Activated naive CD4-positive, alpha-beta T cell (primary cell): ENCODE measurements at places on chromosomes 12 and 14.
A peak's percentile ranks its signal among the peaks of the same experiment; 100 is the strongest.

DNA sequence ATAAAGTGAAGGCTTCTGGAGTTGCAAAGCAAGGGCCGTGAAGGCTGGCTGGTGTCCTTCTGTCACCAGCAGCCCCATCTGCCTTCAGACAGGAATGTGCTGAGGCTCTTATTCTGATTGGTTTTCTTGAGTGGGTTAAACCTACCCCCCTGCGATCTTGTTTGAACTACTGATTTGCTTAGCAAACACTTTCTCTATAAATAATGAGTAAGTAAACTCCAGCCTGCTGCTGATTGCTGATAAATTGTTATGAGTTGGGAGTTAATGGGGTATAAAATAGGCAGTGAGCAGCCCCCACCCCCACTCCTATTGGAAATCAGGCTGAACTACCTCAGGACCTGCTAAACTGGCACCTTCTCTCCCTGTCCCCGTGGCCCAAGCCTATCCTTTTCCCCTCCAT, 146.1 kb upstream of the NOS1 start:
- DNase-seq, result no peak

GRCh38 chr12:27190761-27191160, 53.3 kb upstream of the STK38L start:
- no peak for DNase-seq

- DNase-seq, result no peak
Observed at GRCh38 chr12:49233842-49234526, 30.9 kb upstream of the TUBA1C start.

- DNase-seq, result no peak
Observed at GRCh38 chr14:79320561-79320960, 890.7 kb downstream of the DIO2 start.

DNA sequence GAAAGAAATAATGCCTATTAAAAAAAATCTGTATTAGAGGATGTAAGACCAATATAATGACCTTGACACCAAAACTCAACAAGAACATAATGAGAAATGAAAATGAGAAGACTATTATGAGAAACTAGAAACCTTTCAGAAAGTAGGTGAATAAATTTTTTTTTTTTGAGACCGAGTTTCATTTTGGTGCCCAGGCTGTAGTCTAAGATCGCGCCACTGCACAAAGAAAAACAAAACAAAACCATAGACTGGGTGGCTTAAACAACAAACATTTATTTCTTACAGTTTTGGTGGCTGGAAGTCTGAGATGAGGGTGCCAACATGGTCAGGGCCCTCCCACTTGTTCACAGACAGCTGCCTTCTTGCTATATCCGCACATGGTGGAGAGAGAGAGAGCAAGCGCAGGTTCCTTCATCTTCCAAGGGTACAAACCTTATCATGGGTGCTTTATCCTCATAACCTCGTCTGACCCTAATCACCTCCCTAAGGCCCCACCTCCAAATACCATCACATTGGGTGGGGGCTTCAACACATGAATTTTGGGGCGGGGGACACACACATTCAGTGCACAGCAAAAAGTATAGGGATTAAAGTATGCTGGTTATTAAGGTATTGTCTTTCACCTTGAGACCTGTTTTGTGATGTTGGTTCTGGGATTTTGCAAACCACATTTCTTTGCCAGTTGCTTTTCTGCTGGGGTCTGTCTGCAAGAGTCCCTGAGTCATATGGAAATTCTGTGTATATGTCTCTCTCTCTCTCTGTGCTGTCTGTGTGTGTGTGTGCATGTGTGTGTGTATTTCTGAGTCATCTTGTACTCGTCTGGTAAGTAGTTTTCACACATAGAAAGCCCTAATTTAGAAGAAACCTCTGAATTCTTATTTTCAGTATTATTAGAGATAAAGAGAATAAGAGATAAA, 26.2 kb downstream of the ZCRB1 start:
- no peak for DNase-seq

DNA sequence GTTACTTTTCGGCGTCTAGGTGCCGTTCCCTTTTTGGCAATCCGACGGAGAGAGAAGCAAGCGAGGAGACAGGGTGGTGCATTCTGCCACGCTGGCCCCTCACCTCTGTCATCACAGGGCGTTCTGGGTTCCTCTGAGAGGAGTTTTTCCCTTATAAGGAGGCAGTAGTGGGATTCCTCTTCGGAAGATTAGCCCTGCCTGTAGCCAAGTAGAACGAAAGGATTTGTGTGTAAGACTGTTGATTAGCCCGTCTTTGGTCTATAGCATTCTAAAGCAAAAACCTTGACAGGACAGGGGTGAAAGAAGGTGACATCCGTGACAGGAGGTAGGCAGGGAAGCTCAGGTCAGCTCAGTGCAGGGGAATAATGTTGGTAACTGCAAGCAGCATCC, 9.1 kb upstream of the NEMF start:
- DNase-seq, result peak; percentile 11

DNA sequence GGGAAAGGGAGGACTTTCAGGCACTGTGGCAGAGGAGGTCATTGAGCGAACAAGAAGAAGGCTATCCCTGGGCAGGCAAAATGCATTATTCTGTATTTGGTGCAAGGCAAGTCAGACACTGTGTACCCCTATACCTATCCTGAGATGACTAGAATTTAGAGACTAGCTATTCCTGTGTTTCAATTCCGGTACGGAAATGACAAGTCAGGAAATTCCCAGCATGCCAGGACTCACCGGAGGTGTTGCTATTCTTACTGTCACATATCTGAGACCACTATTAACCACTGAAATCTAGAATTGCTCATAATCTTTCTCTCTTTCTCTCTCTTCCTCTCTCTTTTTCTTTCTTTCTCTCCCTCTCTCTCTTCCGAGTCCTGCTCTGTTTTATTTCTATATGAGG, 297.1 kb downstream of the PDZRN4 start:
- no peak for DNase-seq

GRCh38 chr12:133057446-133057845, 20.1 kb downstream of the ZNF84 start:
- DNase-seq, result no peak

DNA sequence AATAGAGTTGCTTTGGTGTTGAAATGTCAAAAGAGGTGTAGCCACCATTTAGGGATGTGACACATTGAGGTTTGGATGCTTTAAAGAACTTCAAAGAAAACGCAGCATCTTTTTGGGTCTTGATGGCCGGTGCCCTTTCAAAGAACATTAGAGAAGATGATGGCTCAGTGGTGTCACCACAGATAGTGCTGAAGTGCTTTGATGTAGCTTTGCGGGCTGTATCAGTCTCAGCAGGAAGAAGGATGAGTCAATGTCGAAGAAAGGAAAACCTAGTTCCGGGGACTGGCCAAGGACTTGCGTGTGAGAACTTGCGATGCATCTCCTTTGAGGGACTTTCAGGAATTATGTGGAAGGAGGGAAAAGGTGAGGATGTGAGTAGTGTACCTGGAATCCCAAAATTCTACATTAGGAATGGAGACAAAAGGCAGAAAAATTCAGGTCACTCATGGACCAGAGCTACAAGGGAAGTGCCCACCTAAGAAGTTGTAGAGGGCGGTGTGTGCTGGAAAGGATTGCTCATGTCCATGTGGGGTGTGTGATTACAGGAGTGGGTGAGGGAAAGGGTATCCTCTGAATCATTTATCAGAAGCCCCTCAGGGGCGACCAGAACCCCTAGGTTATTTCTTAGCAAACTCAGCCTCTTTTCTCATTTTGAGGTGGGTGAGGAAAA, 39.7 kb upstream of the GZMB start:
- no peak for DNase-seq

GRCh38 chr14:65790172-65790815, 377.8 kb downstream of the FUT8 start:
- no peak for DNase-seq

DNA sequence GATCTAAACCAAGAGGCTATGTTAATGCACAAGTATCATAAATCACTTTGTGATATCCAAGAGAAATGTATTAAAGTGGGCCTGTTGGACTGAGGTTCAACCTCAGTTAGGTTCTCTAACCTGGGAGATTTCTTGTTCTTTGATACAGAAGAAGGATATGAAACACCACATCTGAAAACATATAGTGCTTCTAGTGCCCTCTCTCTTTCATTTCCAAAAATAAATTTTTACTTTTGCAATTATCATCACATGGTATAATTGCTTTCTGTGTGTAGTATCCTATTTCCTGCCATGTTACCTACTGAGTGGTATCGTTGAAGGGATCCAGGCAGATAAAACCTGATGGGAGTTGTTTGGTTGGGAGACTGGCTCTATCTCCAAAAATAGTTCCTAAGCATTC, 264.9 kb downstream of the CCER1 start:
- no peak for DNase-seq

DNA sequence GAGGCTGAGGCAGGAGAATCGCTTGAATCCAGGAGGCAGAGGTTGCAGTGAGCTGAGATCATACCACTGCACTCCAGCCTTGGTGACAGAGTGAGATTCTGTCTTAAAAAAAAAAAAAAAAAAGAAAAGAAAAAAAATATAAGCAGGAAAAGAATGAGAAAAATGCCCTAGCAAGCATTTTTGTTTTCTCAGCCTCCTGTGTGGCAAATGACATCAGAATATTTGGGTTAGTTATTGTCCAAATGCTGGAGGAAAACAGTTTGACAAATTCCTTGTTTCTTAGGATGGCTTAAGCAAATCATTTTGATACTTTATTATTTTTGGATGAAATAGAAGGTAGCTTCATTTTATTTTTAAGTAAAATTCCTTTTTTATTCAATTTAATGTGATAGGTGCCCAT, 7.5 kb upstream of the PTPRR start:
- DNase-seq, result no peak

GRCh38 chr12:50057896-50058670, 687 bp downstream of the ASIC1 start:
- DNase-seq, result no peak

DNA sequence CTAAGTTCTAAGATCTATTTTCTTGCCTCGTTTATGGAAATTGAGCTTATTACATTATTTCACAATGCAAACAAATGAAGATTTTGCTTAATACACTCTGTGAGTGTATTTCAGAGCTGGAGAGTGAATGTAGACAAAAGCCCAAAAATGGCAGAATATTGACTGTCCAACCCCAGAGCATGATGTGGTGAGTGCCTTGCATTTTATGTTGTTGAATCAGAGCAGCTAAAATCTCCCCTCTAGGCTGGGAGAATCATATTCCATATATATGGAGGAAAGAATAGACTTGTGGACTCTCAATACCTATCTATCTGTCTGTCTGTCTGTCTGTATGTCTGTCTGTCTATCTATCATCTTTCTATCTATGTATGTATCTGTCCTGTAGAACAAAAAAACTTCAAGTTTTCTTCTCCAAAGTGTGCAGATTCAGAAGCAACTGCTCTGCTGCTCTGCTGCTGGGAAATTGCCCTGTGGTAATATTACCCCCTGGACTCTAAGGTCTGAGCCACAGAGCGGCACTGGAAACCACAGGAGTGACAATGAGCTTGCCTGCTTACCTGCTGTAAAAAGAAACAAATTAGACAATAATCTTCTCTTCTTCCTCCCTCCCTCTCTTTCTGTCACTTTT, 209.4 kb upstream of the PRICKLE1 start:
- DNase-seq, result no peak

- no peak for DNase-seq
Observed at GRCh38 chr12:16076970-16077522, 165.9 kb downstream of the DERA start.

- no peak for DNase-seq
Observed at GRCh38 chr14:81386290-81386745, 13.8 kb downstream of the STON2 start.

GRCh38 chr12:97063292-97063935, 156.4 kb downstream of the NEDD1 start:
- no peak for DNase-seq

DNA sequence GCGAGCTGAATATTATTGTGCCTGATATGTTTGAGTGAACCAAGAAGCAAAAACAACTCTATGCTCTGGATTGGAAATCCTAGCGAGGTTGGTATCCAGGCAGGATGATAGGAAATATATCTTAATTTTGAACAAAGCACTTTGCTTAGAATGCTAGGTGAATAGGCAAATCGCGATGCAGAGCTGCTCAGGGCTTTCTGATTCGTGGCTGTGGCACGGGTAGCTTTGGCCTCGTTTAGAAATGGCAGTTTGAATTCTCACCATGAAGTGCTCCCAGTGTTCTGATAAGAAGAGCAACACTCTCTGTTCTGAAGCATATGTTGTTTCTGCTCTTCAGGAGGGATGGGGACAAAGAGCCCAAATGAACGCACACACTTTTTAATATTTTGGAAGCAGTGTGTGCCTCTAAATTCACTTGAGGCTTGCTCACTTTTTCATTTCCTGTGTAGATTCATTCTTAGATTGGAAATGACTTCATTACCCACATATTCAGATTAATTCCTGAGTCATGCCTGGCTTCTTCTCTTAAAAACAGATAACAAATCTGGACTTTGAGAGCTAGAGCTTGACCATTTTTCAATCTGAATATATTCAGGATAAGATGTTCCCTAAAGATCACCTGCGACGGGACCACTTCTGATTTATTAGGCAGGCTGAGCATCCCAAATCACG, 200.9 kb downstream of the RPAP3 start:
- DNase-seq, result no peak

- no peak for DNase-seq
Observed at GRCh38 chr12:124087266-124088051, 114.4 kb downstream of the ZNF664 start.

DNA sequence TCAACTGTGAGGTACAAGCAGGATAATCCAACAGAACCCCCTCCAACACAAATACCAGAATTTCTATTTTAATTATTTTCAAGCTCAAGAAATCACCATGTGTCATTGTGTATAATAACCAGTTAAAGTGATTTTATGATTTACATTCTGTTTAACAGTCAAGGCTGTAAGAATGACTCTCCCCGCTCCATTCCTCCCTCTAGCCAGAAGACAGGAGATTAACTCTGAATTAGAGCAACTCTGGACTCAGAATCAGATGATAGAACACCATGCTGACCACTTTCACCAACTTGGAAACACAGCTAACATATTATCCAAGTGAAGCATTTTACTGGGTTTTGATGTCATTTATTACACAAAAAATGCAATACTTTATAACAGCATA, 71.9 kb downstream of the ATP2B1 start:
- no peak for DNase-seq

- DNase-seq, result no peak
Observed at GRCh38 chr12:42603246-42603990, 13.9 kb upstream of the PRICKLE1 start.

DNA sequence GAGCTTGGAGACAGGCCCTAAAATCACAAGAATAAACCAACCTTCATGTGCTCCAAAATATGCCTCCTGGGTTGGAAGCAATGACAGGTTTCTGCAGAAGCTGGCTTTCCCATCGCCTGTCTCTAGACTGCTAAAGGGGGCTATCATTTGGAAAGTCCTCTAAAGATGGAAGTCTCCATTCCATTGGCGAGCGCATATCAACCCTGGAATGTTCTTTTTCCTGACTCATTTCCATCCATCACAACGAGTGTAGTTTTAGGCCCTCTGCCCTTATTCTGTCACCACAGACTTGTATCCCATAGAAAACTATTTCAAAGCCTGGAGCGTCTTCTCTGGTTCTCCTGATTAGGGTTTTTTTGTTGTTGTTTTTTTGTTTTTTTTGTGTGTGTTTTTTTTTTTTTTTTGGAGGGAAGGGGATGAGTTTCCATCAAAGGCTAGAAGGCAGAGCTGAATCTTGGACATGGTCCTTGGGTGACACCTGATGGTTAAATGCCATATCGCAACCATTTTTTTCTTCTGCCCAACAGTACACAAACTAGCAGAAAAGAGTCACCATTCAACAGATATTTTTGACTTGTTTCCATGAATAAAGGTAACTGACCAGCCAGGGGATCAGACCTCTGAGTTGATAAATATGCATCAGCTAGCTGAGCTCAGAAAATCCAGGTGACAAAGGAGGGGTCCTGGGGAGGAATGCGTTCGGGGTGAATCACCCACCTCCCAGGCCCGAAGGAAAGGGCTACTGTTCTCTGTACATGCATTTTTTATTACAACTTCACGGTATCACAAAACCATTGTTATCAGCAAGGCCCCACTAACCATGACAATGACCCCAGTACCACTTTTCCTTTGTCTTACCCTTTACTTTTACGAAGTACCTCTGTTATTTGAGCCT, 40.5 kb downstream of the KCNA5 start:
- no peak for DNase-seq
